ENCODE measurements at places on chromosomes 5 and 9. TPM values are rescaled to one million over a fixed set of nuclear protein-coding genes. Genes with fewer than 3 reads are reported as not detected.

The MTAP gene
- 21.7 TPM for polyA plus RNA-seq

- no peak for DNase-seq
Measured at GRCh38 chr9:903886-904285, 62.4 kb downstream of the DMRT1 start.

The DOCK2 gene
- polyA plus RNA-seq: 1.2 TPM

DNA sequence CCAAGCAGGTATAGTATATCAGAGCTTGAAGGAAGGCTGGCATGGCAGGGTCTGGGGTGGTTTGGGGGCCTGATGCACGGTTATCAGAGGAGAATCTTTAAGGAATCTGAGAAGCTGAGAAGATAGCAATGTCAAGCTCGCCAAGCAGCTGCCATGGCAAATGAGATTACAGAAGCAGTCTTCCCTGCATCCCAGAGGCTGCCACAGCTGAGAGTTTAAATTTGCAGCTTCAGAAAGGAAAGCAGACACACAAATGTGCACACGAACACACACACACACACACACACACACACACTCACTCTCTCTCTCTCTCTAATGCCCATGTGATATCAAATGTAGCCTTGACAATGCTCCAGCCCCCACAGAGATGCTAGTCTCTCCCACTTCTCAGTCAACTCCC, 79.0 kb upstream of the TNC start:
- DNase-seq: no peak

Data from AG04450 (cell line).